ENCODE measurements at places on chromosomes 11 and 22.
A peak's percentile ranks its signal among the peaks of the same experiment; 100 is the strongest.

- no peak for DNase-seq
These were observed 56.4 kb upstream of the RTL6 start for GRCh38 chr22:44554411-44554810.

DNA sequence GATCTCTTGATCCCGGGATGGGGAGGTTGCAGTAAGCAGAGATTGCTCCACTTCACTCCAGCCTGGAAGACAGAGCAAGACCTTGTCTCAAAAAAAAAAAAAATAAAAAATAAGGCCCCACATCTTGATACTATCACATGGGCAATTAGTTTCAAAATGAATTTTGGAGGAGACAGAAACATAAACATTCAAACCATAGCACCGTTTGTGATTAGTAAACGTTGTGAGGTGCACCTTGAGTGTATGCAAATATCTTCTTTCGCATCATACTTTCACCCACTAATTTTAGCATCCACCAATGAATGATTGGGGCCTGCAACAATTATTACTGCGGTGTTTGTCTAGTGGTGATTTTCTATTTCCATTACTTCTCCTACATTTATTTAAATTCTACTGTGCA lies 11.0 kb upstream of the SPDYC start:
- no peak for DNase-seq

DNA sequence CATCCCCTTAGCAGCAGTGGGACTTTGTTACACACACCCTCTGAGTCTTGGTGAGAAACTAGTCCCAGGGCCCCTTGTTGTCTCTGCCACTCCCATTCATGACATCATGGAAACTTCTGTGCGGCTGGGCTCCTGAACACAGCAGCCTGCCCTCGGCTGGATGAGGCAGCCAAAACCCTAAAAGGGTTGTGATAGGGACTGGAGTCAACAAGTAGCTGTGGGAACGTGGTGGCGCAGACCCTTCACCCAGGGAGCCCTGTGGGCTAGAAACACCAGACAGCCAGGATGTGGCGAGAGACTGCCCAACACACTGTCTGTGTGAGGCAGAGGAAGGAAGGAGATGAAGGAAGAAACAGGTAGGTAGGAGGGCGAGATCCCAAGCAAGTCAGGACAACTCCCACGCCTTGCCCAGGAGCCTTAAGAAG lies 3.9 kb downstream of the CD3D start:
- DNase-seq = peak; percentile 91

DNA sequence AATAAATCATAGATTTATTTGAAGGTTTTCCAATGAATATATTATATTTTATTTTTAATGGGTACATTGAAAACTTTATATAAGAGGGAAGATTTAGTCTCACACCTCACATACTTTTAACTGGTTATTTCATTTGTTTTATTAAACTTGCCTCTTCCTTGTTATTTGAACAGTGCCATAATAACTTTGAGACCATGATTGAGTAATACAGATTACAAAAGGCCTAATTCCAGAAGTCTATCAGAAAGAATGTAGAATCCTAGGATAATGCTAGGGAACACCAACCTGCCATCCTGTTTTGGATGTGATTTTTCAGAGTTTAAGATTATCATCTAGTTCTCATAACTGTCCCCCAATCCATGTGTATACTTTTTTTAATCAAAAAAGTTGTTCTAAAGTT lies 102.7 kb upstream of the BIRC3 start:
- DNase-seq = no peak

GRCh38 chr22:44387486-44387885 lies 74.7 kb upstream of the SHISAL1 start:
- no peak for DNase-seq

- DNase-seq = peak; percentile 94
These were observed 16.0 kb downstream of the TRPM5 start for GRCh38 chr11:2428322-2428795.

DNA sequence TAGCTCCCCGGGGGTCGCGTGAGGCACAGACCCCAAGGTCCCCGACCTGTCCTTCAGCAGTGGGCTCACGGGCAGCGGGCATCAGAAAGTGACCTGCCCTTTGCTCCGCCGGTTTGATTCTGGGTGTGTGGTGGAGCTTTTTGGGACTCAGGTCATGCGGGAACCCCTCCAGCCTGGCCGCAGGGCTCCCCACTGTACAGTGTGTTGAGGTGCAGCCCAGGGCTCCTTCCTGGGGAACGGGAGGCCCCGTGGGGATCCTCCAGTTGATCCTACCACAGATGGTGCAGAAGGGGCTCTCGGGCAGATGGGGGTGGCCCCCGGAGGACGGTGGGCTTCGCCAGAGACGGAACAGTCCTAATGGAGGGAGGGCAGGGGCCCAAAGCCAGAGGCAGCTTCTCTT lies 24.2 kb downstream of the MUC6 start:
- DNase-seq = no peak

GRCh38 chr11:72724021-72724551 lies 28.1 kb downstream of the ARAP1 start:
- no peak for DNase-seq

DNA sequence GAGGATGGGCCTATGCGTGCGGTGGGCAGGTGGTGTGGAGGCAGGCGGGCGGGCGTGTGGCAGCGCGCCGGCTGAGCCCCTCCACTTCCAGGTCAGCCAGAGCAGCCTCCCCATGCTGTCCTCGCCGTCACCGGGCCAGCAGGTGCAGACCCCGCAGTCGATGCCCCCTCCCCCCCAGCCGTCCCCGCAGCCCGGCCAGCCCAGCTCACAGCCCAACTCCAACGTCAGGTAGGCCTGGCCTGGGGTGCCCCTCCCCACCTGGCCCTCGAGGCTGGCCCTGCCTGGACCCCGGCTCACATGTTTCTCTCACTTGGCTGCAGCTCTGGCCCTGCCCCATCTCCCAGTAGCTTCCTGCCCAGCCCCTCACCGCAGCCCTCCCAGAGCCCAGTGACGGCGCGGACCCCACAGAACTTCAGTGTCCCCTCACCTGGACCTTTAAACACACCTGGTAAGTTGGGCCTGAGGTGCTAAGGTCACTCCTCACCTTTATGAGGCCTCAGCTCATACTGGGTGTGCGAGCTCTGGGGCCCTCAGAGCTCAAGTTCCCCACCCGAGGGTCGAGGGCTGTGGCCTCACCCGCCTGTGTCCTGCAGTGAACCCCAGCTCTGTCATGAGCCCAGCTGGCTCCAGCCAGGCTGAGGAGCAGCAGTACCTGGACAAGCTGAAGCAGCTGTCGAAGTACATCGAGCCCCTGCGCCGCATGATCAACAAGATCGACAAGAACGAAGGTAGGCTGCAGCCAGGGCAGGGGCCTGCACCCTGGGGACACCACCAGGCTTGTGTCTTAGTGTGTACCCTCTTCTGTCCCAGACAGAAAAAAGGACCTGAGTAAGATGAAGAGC lies 75.3 kb downstream of the MED15 start:
- no peak for DNase-seq

DNA sequence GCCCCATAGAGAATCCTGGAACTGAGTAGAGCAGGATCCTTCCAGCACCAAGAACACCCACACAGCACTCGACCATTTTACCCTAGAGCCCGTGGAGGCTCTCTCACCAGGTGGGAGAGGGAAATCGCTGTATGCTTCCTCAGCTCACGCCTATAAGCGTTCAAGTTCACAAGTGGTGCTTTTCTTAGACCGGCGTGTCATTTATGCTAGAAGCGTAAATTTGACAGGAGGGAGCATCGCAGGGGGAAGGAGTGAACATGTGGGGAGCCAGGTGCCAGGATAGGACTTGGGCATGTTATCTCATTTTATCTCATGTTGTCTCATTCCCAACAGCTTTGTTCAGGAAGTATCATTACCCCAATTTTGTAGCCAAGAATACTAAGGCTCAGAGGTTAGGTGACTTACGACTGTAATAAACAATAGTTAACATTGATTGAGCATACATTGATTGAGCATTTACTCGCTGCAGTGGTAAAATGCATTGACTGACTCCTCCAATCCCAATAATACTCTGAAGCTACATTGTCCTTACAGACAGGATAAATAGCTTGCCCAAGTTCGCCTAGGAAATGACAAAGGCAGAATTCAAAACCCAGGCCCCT lies 19.1 kb upstream of the TP53I11 start:
- DNase-seq = no peak

GRCh38 chr11:125569915-125570621 lies 791 bp downstream of the EI24 start:
- DNase-seq = no peak

- DNase-seq = peak; percentile 14
These were observed 30.4 kb downstream of the NEAT1 start for GRCh38 chr11:65452806-65453490.
